Keratinocyte (primary cell): ENCODE measurements at places on chromosomes 5 and 9. TPM values are rescaled to one million over a fixed set of nuclear protein-coding genes. Genes with fewer than 3 reads are reported as not detected.

DNA sequence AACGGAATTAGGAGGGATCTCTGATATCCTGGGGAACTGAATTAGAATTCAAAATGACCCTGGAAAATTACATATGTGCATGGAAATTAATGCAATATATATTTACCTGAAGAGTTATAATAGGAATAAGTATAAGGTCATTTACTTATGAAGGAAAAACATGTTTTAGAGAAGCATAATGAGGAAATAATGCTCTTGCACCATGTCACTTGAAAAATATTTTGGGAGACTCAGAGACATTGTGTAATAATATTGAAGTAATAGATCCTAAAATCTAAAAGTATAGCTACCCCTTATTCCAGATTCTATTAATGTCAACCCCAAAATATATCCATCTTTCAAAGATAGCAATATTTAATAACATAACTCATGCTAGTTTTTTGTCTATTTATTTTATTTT, 28.4 kb downstream of the SPZ1 start:
- DNase-seq, result no peak

DNA sequence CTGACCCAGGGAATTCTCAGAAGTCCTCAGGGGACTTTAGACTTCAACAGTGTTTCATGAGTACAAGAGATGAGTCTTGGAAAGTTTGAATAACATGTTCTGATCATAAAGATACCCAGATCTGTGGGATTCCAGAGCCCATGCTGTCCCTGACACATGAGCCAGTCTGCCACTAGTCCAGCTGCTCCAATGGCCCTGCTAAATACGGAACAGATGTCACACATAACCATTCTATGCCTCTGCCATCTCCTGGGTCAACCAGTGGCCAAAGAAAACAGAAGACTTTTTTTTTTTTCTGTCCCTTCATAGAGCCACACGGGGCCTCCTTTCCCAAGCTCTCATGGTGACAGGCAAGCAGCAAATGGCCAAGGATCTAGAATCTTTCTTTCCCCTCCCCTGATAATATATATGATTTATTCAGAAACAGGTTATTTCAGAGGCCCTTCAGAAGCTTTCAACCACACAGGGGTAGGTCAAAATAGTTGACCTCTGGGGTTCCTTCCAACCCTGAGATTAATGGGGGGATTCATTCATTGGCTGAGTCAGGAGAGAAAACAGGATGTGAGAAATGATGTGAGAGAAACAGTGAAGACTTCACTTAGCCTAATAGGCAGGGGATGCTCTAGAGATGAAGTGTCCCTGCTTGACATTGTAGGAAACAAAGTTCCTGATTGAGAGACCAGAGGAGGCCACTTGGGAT, 367.7 kb downstream of the CDK5RAP2 start:
- DNase-seq, result no peak

GRCh38 chr5:119322948-119323537, 32.8 kb upstream of the TNFAIP8 start:
- no peak for DNase-seq

GRCh38 chr9:114238891-114239875, 83.7 kb upstream of the ORM1 start:
- no peak for DNase-seq

DNA sequence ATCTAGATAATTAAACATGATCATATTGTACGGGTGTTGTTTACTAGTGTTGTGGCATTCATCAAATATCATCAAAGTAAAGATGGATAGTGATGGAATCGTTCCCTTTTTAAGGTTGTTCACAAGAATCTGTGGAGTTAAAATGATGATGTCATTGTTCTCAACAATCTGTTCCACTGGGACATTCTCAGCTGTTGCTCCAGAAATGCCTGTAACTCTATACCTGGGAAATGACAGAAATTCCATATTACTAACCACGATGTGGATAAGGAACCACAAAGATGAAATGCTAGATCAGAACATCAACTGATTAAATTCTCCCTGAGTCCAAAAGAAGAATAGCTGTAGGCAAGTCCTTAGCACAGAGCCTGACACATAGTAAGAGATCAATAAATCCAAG, 38.0 kb downstream of the RIGI start:
- DNase-seq, result no peak

- no peak for DNase-seq
These were observed at the start of gene SPINK4 for GRCh38 chr9:33239921-33240320. Gene SPINK4 (plus strand): TSS chr9:33240167. CDS start chr9:33240209, 42 bp downstream.

- no peak for DNase-seq
These were observed 144.4 kb upstream of the MAP3K1 start for GRCh38 chr5:56670916-56671315.

DNA sequence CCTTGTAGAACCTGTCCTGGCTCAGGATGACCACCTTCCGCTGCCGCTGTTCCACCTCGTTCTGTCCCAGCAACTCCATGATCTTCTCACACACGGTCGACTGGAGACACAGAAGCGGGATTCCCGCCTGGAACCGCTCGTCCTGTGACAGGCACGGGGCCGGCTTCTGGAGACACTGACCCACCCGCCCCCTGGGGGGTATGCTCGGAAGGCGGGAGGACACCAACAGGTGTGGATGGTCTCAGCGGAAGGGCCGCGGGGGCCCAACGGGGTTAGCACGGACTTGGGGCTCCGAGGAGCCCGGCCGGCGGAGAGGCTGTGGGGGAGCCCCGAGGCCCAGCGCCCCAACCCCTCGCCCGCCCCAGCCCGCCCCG, 530 bp downstream of the UCK1 start:
- DNase-seq, result no peak

- no peak for DNase-seq
These were observed 46.7 kb downstream of the WNK2 start for GRCh38 chr9:93230601-93231000.

The FAM151B gene
- 0.80 to 1.0 TPM (median 0.83 TPM) in 3 replicates for polyA plus RNA-seq

The SLC6A18 gene
- not detected in 3 replicates for polyA plus RNA-seq

The MYMK gene
- not detected in 3 replicates for polyA plus RNA-seq

The ST6GALNAC6 gene
- polyA plus RNA-seq, result 20.1 to 55.8 TPM (median 21.1 TPM) in 3 replicates

The PCDHB4 gene
- polyA plus RNA-seq, result 0.04 to 0.05 TPM in 2 of 3 replicates, not detected in the other

The DYNC2I2 gene
- polyA plus RNA-seq, result 11.5 to 19.3 TPM (median 14.0 TPM) in 3 replicates

The GNA14 gene
- not detected in 3 replicates for polyA plus RNA-seq

The FAM153A gene
- 0.01 to 0.11 TPM (median 0.06 TPM) in 3 replicates for polyA plus RNA-seq
